ENCODE measurements at places on chromosomes 5 and 9. TPM values are rescaled to one million over a fixed set of nuclear protein-coding genes. Genes with fewer than 3 reads are reported as not detected.

GRCh38 chr5:82019342-82020138 lies 47.7 kb downstream of the ATG10 start:
- DNase-seq: no peak

DNA sequence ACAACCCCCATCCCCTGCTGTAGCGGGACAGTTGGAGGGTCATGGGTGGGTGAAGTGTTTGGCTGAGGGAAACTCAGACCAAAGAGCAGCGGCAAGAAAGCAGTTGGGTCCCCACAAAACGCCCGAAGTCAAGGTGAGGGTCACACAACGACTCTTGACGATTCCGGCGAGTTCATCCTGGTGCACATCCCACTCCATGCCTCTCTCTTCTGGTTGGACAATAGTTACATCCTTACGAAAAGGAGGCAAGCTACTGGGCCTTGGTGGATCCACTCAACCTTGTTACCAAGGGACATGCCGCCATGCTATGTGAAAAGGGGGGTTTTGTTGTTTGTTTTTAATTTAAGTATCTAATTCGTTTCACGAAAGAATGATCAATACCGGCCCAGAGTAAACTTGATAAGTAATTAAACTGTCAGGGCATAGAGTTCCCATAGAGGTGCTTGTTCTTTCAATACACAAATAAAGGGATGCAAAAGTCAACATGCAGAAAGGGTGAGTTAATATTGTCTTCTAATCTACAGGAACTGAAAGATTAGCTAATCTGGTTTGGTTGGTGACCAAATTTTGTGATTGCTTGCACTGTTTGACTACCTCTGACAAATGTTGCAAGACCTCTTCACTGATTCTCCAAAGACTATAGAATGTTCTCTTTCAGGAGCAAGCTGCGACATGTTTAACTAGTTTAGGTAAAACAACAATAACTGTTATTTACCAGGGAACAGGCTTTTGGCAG lies 732 bp upstream of the SMIM15 start:
- peak; percentile 22 for DNase-seq

DNA sequence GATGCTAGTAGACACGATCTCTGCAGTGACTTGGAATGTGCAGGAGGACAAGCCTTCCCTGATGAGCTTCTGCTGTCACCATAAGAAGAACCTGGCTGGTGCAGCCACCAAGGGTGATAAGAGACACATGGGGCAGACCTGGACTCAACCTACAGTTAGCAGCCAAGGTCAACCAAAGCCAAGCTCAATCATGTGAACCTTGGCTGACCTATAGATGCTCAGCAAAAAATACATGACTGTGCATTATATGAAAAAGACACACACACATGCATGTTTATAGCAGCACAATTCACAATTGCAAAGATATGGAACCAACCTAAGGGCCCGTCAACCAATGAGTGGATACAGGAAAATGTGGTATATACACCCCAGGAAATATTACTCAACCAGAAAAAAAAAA lies 86.9 kb downstream of the TARS1 start:
- DNase-seq: no peak

DNA sequence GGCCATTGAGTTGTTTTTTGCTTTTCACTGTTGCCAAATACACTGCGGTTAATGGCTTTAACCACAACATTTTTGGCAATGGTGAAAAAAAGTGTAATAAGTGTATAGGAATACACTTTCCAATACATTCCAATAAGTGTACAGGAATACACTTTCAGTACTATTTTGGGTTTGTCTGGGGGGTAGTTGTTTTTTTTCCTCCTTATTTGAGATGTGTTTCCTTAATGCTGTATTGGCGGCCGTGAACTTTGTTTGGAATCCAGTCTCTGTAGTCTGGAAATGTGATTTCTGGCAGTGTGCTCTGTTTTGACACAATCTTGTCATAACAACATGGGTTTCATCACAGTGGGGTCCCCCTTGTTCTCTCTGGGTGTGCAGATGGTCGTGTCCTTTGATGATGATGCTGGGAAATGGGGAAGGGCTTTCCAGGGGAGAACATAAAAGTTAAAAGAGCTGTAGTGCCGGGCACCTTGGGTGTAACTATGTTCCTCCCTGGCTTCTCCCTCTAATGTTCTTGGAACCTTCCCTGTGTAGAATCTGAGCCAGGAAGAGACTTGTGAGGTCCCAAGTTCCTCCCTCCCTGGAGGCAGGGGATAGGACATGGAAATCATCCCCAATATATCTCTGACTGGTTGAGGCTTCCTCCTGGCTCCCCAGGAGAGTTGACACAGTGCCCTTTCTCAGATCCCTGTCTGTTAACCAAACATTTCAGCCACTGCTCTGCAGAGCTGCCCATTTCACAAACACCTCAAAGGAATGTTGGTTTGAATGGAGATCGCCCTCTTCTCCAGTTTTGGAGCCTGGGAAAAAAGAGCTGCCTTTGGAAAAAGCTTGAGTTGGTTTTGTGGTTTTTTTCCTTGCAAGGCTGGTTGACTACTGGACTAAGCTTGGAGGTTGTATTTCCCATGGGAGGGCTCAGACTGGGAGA lies 44.8 kb downstream of the RCL1 start:
- DNase-seq: peak; percentile 18

The PRLR gene
- 0.36 TPM for total RNA-seq

DNA sequence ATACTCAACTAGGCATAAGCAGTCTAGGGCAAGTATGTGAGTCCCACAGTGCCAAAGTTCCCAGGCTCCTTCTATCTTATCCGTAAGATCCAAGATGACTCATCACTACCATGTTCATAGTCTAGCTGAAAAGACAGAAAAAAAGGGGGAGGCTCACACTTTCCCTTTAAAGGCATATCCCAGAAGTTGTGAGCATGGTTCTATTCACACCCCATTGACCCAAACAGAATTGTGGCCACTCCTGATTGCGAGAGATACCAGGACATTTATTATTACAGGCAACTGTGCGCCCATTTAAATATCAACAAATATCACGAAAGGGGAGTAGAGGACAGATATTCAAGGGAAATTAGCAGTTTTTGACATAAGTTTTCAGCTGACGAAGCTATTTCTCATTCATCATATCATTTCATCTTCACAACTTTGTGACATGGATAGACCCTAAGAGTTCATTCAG lies 8.1 kb upstream of the PFDN1 start:
- peak; percentile 98 for DNase-seq

The WHRN gene
- 2.0 TPM for total RNA-seq
